Calu3 (cell line): ENCODE measurements at places on chromosomes 4 and X.
A peak's percentile ranks its signal among the peaks of the same experiment; 100 is the strongest.

- DNase-seq = no peak
Observed at GRCh38 chrX:118373538-118373937, 27.6 kb downstream of the WDR44 start.

DNA sequence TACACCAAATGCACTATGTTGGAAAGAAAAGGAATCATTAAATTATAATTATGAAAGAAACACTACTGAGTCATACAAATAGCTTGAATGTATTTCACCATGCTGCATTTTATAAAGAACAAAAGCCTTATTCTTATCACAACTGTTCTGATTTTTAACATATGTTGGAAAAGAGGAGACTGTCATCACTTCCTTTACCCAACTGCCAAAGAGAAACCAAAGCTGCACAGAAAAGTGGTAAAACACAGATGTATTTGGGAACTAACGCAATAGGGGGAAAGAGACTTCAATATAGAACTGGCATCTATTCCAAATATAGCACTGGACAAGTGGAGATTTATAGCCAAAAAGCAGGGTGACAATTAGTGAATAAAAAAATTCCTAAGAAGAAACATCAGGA, 181.0 kb downstream of the SPANXN3 start:
- DNase-seq = no peak

- DNase-seq = no peak
Observed at GRCh38 chrX:80917919-80918318, 108.2 kb upstream of the BRWD3 start.

GRCh38 chr4:94262163-94263016, 54.7 kb downstream of the SMARCAD1 start:
- DNase-seq = no peak

- DNase-seq = no peak
Observed at GRCh38 chr4:54423066-54423465, 194.0 kb downstream of the PDGFRA start.

DNA sequence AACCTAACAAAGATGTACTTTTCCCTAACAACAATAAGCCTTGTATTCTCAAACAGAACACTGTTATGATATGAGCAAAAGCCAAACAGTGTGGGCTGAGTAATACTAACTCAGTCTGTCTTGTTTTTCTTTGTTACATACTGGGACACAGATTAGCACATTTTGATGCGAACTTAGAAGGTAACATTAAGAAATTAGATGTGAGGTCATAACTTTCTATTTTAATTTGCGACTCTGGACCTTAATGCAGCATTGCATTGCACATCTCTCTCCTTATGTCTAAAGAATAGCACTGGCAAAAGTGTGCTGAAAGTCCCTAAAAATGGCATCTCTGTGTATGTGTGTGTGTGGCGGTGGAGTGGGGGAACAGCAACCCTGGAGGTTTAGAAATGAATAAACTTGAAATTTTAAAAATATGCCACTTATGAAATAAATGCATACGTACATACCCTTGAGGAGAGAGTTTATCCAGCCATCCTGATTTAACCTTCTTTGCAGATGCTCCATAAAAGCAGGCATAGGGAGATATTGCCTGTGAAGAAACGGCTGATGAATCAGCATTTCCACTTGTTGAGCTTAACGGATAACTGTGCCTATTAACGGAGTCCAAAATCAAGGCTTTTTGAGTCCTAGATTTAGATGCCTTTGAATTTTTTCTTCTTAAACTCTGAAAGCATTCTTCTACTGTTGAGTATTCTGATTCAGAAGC, 34.2 kb downstream of the ARAP2 start:
- DNase-seq = no peak

DNA sequence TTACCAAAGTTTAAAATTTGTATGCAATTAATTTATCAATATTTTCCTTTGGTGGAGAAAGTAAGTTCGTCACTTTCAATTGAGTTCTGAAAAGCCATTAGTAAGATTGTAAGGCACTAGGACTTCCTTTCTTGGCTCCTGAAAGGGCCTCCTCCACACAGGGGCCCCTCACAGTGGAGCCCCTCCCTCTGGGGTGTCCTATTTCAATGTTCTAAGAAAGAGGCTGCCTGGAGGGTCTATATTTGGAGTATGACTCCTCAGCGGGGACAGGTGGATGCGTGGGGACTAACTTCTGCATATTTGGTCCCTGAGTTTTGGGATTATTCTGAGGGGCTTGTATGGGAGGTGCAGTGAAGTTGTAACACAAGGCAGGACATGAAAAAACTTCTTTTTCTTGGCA, 1.6 kb upstream of the ARMCX4 start:
- DNase-seq = no peak

GRCh38 chrX:3286196-3286945, 60.1 kb downstream of the MXRA5 start:
- DNase-seq = peak; percentile 12

DNA sequence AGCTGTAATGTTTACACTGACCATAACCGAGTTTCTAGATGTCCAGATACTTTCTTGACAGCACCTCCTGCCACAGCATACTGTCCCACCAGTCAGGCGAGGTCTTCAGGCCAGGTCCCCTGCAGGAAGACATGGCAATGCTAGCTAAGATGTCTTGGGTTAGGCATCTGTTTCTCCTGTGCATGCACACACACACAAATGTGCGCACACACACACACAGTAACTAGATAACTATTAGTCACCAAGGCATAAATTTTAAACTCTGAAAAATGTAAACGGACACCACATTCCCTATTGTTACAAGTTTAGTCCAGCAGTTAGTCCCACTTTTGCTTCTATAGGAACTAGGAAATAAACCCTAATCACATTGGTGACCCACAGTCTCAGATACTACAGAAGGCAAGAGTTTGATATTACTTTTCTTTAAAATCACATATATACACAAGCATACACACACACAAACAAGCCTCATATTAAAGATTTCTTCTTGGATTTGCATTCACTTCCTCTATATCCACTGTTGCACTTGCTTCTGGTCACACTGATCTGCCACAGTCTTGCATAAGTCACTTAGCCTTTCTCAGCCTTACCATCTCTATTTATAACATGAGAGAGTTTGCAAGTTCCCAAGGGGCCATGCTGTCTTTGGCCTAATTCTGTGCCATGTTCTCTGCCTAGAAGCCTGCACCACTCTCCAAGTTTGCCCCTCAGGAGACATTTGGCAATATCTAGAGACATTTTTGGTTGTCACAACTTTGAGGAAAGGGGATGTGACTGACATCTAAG, 32.2 kb downstream of the IL21 start:
- DNase-seq = no peak

GRCh38 chr4:6772223-6772928, 10.2 kb upstream of the KIAA0232 start:
- DNase-seq = no peak

DNA sequence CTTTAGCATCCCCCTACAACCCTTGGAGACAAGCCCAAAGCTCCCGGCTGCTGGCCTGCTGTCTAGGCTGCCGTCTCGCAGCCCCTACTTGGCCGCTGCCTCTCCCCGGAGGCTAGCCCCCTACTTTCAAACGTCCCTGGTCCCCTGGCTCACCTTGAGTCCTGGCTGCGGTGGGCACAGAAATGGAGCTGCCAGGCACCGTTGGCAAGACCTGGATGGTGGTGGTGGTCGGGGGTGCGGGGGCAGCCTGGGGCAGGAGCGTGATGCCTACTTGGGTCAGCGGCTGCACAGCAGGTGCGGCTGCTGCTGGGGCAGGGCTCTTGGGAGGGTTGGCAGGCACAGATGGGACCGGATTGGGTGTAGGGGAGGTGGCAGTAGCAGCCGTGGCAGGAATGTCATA, 12.0 kb downstream of the HCFC1 start:
- no peak for DNase-seq

DNA sequence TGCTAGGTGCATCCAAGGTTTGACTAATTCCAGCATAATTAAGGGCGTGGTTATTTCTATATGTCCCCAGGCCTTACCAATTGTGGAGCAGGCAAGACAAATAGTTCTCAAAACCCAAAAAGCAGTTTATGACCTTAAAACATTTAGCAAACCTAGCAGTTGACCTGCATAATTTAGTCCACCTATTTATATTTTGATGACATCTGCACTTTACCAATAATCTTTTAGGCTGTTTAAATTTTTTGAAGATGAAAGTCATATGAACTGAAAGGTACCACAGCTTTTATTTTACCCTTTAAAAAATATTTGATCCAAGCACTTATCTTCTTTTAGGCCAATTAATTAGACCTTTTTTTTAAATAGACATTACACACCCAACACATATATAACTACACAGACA, 9.8 kb upstream of the ASIC5 start:
- DNase-seq = no peak

GRCh38 chr4:155639704-155640523, 26.7 kb upstream of the GUCY1A1 start:
- DNase-seq = no peak

GRCh38 chrX:119758731-119759247, 401 bp downstream of the SOWAHD start:
- DNase-seq = peak; percentile 61

DNA sequence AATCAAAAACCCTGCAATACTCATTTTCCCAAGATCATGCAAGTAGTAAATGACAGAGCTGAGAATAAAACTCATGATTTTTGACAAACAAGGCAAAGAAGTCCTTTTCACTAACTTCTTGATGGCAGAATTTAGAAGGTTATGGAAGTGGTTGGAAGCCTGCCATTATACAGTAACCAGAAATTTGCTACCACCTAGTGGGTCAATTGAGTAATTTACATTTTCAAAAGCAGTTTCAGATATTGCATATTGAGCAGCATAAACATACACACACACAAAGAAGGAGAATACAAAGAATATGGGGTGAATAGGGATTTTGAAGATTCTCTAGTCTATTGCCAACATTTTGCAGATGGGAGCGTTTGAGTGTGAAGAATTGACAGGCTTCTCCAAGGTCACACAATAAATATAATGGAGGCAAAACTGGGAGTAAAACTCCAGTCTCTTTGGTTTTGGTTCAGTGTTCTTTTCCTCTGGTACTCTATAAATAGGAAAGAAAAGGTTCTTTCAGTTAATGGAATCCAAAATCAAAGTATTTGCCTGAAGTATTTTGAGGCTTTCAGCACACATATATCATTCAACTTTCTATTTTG, 70.2 kb downstream of the GC start:
- no peak for DNase-seq

DNA sequence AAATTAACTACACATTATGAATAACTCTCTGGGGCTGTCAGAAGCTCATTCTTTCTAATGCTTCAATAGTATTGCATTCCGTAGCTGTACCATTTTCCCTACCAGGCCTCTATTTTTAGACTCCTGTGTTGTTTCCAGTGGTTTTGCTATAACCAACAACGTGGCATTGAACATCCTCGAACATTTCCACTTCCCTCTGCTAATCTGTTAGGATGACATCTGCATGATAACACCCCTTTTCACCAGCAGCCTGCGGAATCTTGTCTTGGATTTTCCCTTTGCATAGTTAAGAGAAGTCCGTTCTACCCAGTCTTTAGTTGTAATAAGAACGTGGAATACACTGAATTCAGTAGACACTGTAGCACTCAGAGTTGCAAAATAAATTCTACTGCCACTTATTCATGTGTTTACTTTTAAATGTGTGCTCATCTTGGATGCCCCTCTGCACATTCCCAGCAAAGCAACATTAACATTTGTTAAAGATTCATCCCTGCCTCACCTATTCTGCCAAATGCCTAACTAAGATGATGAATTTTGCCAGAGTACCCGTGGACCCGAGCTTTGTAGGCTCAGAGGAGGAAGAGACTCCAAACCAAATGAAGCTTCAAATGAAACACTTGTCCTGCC, 55.6 kb downstream of the SEL1L3 start:
- no peak for DNase-seq

- DNase-seq = no peak
Observed at GRCh38 chr4:54852602-54853001, 194.8 kb downstream of the KIT start.

- DNase-seq = no peak
Observed at GRCh38 chrX:19849464-19850080, 37.8 kb downstream of the SH3KBP1 start.

DNA sequence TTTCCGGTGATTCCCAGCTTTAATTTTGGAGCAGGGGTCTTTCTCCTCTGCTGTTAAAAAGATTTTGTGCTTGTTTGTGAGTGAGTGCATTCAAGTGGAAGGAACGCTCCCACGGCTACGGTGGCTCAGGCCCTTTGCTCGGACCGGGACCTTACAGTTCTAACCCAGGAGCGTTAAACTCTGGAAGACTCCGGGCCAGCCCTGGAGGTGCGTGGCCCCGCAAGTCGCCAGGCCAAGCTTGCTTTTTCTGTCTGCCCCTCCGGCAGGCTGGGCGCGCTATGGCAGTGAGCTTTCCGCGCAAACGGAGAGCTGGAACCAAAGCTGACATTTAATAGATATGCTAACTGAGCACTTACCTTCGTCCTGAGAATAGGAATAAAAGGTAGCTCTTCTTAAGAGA, 18.3 kb upstream of the PITX2 start:
- DNase-seq = no peak

GRCh38 chrX:30851449-30851848, 37.6 kb downstream of the TAB3 start:
- no peak for DNase-seq

- no peak for DNase-seq
Observed at GRCh38 chr4:66585767-66586166, 915.5 kb upstream of the EPHA5 start.

DNA sequence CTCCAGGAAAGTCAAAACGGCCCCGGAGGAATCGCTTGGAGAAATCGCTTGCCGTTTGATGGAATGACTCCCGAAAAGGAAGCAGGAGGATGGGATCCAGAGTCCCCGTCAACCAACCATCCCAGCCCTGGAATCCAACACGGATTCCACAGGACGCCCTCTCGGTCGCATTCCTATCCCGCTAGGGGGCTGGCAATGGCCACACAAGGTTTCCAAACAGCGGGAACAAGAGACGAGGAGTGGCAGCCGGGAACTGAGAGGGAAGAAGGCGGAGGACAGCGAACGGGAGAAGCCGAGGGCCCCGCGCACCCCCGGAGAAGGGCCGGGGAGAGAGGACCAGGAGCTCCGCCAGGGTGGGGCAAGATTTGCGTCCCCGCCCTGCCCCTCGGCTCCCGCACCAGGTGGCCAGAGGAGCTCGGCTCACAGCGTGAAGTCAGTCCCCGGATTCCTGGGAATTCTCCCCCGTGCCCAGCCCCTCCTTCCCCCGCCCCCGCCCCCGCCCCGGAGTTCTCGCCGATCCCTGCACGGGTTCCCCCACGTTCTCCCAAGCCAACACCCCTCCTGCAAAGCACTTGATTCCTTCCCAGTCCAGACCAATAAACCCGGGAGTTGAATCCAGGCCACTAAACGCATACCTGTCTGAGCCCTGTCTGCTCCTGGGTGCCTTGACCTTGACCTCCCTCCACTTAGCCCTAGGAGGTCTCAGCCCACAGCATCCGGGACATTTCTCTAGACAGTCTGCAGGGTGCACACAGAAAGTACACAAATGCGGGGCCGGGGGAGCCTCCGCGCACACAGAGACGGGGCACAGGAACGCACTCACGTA, 1.4 kb downstream of the PDZD4 start:
- DNase-seq = no peak

GRCh38 chr4:53023677-53024299, 161.7 kb downstream of the RASL11B start:
- DNase-seq = no peak

DNA sequence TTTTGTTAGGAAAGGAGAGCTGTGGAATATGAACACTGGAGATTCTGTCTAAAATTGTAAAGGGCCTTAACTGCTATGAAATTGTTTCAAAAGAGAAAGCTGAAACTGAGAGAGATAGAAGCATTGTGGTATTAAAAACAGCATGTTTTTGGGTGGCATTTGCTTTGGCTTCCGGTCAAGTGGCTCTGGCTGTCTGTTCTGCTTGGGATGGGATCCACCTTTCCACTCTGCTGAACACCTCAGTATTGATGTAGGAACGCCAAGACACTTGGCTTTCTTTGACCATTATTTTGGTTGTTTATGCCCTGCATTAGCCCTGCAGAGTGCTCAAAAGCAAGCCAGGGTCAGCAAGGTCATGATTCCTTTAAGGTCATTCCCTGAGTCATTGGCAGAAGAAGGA, 199.7 kb downstream of the SLC4A4 start:
- no peak for DNase-seq
